ENCODE measurements at places on chromosomes 13 and 19.
A peak's percentile ranks its signal among the peaks of the same experiment; 100 is the strongest.

DNA sequence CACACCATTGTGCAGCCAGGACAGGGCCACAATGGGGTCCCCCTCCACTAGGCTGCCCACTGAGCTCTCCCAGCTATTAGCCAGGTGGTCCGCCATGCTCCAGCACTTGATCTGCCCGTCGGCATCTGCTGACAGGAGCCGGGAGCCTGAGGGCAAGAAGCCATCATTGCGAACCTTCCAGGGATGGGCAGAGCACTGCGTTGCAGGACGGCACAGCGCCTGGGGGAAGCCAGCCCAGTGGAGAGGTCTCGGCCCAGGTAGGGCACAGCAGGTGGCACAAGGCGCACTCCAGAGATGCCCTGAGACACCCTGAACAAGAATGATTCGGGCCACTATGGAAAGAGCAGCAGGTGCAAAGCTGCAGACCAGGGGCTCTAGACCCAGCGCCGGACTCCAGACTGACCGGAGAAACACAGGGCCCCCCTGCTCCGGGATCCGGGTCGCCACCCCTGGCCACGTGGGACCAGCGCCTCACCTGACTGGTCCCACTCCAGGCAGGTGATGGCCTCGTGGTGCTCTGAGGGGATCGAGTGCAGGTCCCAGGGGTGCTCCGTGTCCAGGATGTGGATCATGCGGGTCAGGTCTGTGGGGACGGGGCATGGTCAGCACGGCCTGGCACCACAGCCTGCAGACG is 3.2 kb downstream of the MED16 start:
- DNase-seq, result no peak

- no peak for DNase-seq
Observed at GRCh38 chr19:16585094-16585801, 13.0 kb upstream of the SLC35E1 start.

DNA sequence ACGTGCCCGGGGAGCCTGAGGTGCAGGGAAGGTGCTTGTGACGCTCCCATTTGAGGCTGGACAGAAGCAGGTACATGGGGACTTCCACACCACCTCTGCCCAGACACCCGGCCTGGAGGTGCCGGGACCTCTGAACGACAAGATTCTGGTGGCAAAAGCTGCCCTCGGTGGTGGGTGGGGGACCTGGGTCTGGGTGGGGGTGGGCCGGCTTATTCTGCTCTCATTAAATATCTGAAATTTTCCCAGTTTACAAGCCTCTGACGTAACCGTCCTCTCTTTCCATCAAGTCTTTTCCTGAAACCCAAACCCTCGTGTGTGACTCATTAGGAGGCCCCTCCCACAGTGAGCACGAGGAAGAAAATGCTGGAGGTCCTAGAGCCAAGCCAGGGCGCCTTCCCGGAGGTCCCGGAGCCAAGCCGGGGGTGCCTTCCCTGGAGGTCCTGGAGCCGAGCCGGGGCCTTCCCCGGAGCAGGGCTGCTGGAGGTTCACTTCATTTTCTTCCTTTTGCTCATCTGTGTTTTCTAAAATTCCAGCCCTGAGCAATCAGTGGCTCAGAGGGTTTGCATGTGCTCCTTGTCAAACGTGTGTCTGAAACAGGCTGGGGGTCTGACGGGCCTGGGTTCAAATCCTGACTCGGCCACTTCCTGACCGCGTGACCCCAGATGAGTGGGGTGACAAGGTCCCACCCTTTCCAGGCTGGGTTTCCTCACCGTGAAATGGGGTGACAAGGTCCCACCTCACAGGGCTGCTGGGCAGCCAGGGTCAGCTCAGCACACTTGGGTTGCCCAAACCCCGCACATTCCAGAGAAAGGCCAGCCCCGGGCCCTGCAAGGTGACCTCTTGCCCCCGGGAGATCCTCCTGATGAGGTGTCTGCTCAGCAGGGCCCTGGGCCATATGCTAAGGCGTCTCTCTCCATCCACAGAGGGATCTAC is 10.0 kb downstream of the CFD start:
- no peak for DNase-seq

GRCh38 chr19:43643326-43643725 is 3.7 kb upstream of the CADM4 start:
- peak; percentile 14 for DNase-seq

Measured in NCI-H774 (cell line).